Activated B cell treated with CpG ODN at 0.5 μM for 24 hours (primary cell): ENCODE measurements at places on chromosomes 1 and 21. TPM values are rescaled to one million over a fixed set of nuclear protein-coding genes. Genes with fewer than 3 reads are reported as not detected.

GRCh38 chr1:92961896-92962752 is 862 bp upstream of the DIPK1A start:
- DNase-seq: no peak

DNA sequence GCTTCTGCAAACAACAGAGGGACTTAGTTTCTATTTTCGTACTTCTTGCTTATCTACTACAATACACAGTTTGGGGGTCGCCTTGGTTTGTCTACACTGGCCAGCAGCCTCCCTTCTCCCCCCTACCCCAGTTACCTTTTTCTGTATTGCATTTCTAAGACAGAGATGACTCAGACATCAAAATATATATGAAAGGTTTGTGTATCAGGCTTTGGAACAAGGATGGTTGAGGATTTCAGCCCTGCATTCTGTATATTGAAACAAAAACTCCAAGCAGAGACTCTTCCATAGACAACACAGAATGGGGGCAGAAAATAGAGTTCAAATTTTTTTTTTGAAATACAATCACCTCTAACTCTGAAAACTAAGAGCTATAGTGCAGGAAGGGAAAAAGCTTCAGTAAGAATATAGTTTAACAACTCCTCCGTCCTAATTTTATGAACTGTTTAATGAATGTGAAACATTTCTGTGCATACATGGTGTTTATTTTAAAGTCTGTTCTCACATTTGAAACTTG is 1.9 kb downstream of the SAMD13 start:
- no peak for DNase-seq

DNA sequence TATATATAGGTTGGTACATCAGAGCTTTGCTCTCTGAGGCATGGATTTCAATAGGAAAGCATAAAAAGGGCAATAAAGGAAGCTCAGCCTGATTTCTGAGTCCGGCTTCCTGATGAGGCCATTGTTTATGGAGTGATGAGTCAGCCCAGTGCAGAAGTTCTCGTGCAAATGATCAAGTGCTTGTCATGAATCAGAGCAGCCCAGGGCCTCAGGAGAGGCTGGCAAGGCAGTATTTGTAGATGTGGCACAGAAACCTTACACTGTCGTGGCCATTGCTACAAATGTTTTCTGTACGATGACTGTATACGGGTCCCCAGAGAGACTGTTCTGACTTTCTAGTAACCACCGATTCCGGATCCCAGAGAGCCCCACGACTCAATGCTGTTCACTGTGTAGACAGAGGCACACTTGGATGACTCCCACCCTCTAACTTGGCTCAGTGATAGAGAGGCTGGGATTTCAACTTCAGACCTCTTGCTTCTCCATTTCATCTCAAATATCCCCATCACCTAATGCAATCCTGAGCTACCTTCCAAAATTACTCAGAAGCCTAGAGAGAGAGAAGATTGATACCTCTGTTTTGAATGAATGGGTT is 26.8 kb downstream of the UMODL1 start:
- no peak for DNase-seq

DNA sequence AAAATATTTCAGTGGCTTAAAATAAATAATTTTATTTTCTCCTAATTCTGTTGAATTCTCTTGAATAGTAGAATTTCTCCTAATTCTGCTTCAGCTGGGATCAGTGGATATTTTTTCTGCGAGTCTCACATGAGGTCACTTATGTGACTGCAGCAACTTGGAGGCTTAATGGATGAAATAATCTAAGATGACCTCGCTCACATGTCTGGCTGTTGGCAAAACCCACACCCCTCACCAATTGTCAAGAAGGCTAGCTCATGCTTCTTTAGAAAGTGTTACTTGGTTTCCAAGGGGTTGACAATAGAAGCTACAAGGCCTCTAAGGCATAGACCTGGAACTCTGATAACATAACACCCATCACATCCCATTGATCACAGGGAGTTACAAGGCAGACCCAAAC is 156.9 kb upstream of the DPYD start:
- no peak for DNase-seq

DNA sequence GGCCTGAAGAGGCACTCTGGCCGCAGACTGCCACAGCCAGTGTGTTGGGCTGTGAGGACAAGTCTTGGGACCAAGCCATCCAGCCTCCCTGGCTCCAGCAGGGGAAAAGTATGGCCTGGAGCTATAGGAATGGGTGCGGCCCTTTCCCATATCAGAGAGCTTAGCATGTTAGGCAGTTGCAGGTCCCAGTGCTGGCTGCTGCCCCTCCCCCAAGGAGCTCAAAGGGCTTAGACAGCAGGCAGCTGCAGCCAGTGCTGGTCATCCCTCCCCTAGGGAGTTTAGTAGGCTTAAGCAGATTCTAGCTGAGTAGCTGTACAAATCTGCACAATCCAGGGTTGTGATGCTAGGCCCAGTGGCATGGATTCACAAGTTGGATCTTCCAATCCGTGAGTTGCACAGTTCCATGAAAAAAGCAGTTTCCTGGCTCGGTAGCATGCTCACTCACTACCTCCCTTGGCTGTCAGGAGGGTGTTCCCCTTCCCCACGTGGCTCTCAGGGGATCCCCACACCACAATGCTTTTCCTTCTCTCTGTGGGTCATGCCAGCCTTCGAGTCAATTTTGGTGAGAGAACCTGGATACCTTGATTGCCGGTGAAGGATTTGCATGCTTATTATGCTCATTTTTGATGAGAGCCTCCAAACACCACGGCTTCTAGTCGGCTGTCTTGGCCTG is 1490.8 kb downstream of the BRINP3 start:
- no peak for DNase-seq

DNA sequence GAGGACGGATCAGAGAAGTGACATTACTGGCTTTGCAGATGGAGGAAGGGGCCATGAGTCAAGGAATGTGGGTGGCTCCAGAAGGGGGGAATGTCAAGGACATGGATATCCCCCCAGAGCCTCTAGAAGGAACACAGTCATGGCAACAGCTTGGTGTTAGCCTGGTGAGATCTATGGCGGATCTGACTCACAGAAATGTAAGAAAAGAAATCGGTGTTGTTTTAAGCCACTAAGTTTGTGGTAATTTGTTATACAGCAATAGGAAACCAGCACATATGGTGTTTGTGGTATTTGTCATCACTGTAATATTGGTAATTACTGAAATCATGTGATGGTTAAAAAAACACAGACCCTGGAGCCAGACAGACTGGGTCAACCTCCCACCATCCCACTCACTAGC is 236.2 kb downstream of the SETD4 start:
- no peak for DNase-seq

DNA sequence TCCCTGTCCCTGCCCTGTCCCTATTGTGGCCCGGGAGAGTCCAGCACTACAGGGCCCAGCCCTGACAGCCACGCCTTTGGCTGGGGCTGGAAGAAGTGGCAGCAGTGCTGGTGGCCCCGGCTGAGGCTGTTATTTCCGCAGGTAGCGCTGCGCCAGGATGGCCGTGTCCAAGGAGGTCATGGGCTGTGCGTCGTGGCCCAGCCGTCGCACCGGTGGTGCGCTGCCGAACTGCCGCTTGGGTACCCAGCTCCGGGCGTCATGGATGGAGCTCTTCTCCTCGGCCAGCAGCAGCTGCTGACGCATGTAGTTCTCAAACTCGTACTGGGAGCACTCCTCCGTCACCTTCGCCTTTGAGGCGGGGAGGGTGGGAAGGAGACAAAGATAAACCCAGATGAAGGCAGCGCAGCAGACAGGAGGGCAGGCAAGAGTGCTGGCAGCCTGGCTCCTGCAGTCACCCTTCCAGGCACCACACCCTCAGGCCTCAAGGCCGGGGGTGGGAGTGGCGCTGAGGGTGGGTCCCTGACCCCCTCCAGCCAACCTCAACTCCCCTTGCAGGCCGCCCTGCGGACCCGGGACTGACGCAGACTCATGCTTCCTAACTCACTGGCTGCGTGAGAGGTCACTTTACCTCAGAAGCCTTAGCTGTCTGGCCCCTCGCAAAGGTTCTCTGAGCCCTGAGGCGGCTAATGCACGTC is 18.3 kb upstream of the EVA1B start:
- no peak for DNase-seq

DNA sequence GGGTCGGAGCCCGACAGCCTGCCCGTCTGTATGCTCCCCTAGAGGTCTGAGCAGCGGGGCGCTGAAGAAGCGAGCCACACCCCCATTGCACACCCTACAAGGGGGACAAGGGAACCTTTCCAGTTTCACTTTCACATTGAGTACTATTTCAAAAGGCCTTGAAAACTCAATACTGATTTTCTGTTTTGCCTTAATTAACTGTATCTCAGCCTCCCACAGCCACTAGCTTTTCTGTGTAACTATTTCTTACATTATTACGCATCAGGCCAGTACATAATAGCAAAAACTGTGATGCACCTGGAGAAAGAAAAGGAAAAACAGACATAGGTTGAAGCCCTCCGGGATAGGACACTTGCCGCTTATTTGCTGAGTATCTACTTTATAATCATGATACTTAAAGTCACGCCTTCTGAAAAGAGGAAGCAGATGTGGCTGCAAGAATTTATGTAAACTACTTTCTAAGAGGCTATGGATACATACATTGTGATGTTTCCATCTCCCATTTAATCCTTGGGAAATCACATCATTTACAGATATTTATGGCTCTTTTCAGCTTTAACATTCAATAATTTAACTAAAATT is 1719.5 kb downstream of the MRPL39 start:
- peak; percentile 37 for DNase-seq

- no peak for DNase-seq
Measured at GRCh38 chr1:192435704-192436103, 118.9 kb downstream of the RGS21 start.

- no peak for DNase-seq
Measured at GRCh38 chr21:31515253-31515652, 144.2 kb upstream of the SOD1 start.

DNA sequence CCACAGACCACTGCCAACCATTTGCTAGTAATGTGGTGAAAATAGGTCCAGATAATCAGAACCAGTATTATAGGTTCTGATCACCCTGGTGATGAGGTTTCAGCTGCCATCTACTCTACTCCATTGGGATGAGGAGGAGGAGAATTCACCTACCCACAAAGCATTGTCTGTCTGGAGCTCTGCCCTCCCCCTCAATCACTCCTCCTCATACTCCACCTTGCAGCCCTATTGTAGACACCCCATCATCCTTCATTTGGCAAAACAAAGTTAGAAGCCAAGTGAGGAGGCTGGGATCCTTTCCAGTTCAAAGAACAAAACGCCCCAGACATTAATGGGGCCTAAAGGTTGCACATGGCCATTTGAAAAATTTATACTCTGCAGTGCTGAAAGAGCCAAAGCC is 157.4 kb upstream of the L1TD1 start:
- DNase-seq: no peak

GRCh38 chr21:31334648-31335121 is 9.4 kb downstream of the TIAM1 start:
- no peak for DNase-seq

Gene SPRR5
- total RNA-seq: not detected in 2 replicates

Gene MAP1LC3C
- total RNA-seq: not detected in 2 replicates

Gene ANKRD35
- total RNA-seq: not detected in 2 replicates

Gene CYP4A22
- total RNA-seq: not detected in 2 replicates

Gene FAAH
- 5.1 and 6.4 TPM in 2 replicates for total RNA-seq
